Osteocyte (in vitro differentiated cells): ENCODE measurements at places on chromosomes 4 and X. TPM values are rescaled to one million over a fixed set of nuclear protein-coding genes. Genes with fewer than 3 reads are reported as not detected.

GRCh38 chrX:84933956-84934556 lies 69.6 kb upstream of the APOOL start:
- no peak for DNase-seq

DNA sequence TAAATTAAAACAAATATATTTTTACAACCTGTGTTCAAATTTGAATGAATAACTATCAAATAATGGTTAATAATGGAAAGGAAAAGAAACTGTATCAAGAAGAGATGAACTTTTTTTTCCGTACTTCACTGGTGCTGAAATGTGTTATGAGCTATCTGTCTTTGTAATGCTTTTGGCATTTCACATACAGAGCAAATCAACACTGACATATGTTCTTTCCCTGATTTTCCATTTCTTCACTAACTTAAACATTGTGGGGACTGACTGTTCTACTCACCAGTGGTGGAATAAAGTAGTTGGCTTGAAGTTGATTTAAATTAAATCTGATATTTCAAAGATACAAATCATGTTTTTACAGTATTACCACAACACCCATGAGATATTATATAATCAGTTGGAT lies 304.0 kb upstream of the BMP3 start:
- no peak for DNase-seq

DNA sequence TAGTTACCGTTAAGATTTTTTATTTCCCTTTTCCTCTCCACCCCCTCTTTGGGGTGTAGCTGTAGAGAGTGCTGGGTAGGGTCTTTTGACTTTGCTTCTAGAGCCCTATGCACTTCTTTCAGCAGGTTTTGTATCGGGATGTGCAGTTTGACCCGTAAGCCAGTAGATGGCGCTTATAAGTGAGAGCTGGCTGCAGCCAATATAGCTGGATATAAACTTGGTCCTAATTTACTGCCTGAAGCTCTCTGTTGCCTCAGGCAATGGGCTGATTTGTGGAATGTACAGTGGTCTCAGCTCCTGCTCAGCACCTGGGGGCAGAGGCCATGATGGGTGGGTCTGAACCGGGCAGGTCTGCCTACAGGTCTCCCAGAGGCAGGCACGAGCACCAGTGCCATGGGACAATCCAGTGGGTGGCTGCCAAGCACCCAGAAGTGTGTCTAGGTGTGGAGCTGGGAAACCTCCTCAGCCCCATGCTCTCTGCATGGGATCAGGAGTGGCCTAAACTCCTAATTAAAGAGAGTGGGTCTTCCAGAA lies 146.5 kb downstream of the SPANXN1 start:
- no peak for DNase-seq

- DNase-seq = peak; percentile 78
Measured at GRCh38 chr4:6463311-6464289, 8.8 kb downstream of the PPP2R2C start.

TSPAN5 gene
- 64.2 and 66.0 TPM in 2 replicates for total RNA-seq

DNA sequence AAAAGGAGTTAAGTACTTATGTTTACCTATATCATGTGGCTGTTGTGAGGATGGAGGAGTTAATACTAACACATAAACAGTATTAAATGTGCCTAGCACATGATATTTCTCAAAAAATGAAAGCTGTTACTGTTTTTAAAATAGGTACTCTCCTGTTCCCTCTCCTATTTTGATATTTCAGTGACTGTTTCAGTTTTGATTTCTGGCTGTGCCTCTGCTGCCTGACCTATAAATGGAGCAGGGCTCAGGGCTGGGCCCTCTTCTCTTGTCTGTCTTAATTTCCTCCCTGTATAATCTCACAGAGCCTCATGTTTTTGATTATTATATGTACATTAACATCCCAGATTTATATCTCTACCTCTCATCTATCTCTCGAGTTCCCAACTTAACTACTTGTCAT lies 93.3 kb downstream of the UGT8 start:
- DNase-seq = no peak

- DNase-seq = peak; percentile 89
Measured at GRCh38 chr4:30721185-30722091, 1.3 kb downstream of the PCDH7 start.

DNA sequence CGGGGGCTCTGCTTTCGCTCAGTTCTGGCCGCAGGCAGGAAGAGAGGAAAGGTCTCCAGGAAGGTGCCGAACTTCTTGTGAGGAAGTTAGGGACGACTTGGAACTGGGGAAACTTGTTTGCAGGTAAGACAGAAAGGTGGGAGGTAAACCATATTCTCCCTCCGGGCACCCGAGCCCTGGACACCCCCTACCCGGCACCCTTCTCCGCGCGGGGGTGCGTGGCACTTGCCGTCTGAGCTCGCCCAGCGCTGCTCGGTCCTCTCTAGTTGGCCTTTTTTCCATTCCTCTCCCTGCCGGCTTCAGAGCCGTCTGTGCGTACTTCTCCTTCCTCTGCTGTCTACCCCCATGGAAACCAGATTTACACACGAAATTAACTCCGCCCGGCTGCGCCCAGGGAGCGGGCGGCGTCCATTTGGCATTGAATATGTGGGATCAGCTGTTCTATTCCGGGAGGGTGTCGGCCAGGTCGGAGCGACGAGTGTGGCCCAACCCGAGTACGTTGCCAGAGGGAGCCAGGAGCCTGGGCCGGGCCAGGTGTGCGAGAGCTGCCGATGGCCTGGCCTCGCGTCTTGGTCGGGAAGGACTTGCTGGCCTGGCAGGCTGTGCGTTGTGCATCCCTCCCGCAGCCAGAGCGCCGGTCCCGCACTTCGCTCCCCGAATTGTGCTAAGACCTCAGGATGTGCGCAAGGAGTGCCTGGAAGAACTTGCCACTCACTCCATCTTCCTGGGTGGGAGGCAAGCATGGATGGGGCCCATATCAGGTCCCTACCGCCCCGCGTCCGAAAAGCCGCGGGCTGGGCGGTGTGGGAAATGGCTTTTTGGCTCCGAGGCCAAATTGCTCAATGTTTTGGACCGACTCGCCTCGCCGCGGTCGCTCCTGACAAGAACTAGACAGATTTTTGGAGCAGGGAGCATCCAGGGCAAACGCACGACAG lies 1.7 kb downstream of the PDGFRA start:
- no peak for DNase-seq

FGB gene
- total RNA-seq = not detected in 2 replicates

GRCh38 chr4:88014386-88014905 lies 7.0 kb downstream of the PKD2 start:
- DNase-seq = no peak

- DNase-seq = no peak
Measured at GRCh38 chr4:137819964-137820383, 287.7 kb upstream of the PCDH18 start.

- no peak for DNase-seq
Measured at GRCh38 chr4:108544481-108544880, 75.9 kb upstream of the RPL34 start.

DNA sequence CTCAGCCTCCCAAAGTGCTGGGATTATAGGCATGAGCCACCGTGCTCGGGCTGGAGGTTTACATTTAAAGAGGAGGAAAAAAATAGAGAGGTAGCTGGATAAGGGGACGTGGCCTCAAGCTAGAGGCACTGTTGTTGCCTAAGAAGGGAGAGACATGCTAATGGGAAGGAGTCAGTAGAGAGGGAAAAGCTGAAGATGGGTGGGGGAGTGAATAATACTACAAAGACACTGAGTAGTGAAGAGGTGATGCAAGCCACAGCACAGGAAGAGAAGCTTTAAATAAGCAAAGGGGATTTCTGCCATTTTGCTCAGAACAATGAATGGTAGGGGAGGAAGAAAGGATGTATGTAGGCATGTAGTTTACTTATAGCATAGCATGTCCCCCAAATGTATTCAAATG lies 11.5 kb upstream of the AP1S2 start:
- DNase-seq = no peak

REELD1 gene
- total RNA-seq = not detected in 2 replicates

GRCh38 chr4:78748381-78748780 lies 27.8 kb upstream of the BMP2K start:
- DNase-seq = no peak

- DNase-seq = no peak
Measured at GRCh38 chrX:154443479-154443910, 446 bp upstream of the FAM50A start.

DNA sequence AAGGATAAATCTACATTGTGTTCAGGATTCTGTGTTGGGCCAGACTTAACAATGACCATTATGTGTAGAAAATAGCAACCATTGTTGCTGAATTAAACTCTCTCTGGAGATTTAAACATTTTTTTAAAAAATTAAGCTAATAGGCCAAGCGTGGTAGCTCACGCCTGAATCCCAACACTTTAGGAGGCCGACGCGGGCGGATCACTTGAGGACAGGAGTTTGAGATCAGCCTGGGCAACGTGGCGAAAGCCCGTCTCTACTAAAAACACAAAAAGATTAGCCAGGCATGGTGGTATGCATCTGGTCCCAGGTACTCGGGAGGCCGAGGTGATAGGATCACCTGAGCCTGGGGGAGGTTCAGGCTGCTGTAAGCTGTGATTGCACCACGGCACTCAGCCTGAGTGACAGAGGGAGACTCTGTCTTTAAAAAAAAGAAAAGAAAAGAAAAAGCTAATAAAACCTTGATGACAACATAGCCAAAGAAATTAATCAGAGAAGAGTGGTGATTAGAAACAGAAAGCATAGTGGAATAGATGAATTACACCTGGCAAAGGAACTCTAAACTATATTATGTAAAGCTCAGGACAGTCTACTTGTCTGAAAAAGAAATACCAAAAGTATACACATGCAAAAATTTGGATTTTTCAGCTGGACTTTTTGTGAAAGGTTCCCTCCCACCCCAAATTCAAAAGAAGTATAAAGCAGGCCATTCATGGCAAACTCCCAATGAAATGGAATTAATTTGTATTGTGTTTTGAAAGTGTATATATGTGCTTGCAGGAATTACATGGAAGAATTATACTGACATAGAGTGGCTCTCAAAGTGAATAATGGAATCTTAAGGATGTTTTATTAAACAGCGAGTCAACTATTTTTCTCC lies 21.9 kb downstream of the PLS3 start:
- no peak for DNase-seq

DNA sequence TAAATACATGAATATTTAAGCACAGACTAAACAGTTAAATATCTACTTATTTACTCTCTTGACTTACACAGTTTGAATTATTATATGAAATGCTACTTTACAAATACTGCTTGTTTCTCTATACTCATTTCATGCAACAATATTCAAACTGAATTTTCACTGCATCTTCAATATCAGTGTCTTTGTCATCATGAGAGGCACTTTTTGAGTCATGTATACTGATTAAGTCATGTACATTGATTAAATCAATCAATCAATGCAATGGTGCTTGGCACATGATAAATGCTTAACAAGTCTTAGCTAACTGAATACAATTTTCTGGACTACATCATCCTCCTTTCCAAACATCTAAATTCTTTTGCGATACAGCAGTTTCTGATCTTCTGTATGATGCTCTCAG lies 67.1 kb downstream of the CHM start:
- DNase-seq = no peak

RGN gene
- total RNA-seq = 0.18 TPM in 1 of 2 replicates, not detected in the other

- DNase-seq = no peak
Measured at GRCh38 chr4:26887143-26887542, 26.5 kb downstream of the STIM2 start.

- DNase-seq = no peak
Measured at GRCh38 chr4:91601401-91601800, 702.4 kb upstream of the GRID2 start.

DNA sequence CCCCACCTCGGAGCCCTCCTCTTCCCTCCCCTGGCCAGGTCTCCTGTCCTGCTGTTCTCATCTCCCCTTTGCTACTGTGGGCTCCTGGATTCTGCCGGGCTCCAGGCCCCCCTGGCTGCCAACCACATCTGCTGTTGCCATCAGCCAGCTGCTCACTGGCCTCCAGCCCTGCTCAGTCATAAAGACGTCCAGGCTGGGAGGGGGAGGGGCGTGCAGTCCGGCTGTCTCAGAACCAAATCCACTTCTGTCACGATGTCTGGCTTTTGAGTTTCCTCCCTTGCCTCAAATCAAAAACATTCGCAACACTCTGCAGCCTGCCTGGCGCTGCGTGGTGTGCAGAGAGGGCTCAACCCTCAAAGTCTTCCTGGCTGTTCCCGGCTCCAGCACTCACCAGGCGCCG lies 7.1 kb downstream of the RASL11B start:
- no peak for DNase-seq

MAGEB10 gene
- not detected in 2 replicates for total RNA-seq

TSPAN7 gene
- total RNA-seq = 0.40 and 0.86 TPM in 2 replicates

GRCh38 chr4:8910100-8910821 lies 38.6 kb upstream of the HMX1 start:
- peak; percentile 82 for DNase-seq

DNA sequence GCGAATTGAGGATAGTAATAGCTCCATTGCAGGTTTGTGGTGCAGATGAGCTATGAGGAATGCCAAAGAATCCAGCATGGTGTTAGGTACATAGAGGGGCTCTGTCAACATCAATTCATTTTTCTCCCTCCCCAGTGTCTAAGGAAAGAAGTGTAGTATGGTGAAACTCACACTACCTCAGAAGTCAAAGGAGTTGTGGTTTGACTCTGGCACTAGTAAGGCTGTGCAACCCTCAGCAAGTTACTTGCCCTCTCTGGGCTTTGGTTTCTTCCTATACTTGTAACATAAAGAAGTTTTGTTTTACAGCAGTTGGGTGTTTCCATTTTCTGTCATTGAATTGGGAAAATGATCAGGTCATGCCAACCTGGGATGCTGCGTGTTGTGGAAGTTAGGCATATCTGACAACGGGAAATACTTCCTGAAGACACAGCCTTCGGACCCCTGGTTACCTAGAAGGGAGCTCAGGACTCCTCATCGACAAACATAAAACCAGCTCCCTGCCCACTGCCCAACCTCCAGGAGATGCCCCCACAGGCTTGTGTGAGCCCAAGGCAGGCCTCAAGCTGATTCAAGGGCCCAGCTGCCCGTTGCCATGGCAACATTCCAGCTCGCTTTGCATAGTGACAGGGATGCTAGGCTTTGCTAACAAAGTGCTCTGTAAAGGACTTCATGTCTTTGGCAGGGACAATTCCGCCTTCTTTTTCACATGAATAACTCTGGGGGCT lies 71.4 kb downstream of the RTL5 start:
- DNase-seq = no peak

EDA gene
- not detected in 2 replicates for total RNA-seq

FAM133A gene
- 0.13 TPM in 2 replicates for total RNA-seq

DNA sequence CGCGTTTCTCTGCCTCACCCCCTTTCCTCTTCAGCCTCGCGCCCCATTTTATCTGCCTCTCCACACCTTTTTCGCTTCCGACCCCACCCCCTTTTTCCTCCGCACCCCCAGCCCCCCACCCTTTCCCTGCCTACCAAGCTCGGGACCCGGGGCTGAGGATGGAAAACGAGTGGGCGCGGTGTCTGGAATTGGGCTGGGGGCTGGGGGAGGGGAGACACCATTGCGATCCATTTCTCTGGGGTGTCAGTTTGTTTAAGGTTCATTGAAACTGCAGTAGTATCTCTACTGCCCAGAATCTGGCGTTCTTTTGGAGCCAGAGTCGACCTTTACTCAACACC lies 707 bp downstream of the SLC9A6 start:
- no peak for DNase-seq

SLITRK2 gene
- not detected in 2 replicates for total RNA-seq

GRCh38 chrX:8907688-8908087 lies 106.5 kb upstream of the FAM9A start:
- no peak for DNase-seq

DNA sequence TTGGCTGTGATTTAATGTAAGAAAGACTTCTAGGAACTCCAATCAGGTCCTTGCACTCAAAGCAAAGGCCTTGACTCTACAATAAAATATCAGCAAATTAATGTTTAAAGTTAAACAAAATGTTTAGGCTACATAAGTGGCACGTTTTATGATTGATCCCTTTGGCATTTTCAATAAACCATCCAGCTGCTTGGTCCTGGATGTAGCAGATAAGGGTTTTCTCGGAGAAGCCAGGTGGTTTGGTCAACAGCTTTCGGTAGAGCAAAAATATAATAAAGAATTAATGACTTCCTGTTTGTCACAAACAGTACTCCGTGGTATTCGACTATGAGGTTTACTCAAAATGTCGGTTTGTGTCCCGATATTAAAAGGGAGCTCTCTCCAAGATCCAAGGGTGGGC lies 95.8 kb downstream of the GEMIN8 start:
- DNase-seq = no peak
